ENCODE measurements at places on chromosomes 4 and X.

GRCh38 chr4:156154978-156155377 is 201.3 kb upstream of the CTSO start:
- no peak for DNase-seq

DNA sequence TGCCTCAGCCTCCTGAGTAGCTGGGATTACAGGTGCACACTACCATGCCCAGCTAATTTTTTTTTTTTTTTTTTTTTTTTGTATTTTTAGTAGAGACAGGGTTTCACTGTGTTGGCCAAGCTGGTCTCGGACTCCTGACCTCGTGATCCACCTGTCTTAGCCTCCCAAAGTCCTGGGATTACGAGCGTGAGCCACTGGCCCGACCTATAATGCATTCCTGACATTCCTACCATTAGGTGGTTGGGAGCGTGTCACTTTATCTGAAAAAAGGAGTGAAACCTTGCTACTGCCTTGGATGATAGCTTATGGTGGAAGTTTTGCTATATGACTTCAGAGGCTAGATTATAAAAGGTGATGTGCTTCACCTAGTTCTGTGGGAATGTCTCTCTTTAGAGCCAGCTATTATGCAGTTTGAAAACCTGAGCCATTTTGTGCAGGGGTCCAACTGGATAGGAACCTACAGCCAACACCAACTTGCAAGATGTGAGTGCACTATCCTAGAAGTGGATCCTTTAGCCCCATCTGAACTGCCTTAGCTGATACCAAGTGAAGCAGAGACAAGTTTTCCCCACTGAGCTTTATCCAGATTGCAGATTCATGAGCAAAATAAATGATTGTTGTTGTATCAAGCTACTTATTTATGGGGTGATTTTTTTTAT is 29.8 kb upstream of the EMCN start:
- no peak for DNase-seq

DNA sequence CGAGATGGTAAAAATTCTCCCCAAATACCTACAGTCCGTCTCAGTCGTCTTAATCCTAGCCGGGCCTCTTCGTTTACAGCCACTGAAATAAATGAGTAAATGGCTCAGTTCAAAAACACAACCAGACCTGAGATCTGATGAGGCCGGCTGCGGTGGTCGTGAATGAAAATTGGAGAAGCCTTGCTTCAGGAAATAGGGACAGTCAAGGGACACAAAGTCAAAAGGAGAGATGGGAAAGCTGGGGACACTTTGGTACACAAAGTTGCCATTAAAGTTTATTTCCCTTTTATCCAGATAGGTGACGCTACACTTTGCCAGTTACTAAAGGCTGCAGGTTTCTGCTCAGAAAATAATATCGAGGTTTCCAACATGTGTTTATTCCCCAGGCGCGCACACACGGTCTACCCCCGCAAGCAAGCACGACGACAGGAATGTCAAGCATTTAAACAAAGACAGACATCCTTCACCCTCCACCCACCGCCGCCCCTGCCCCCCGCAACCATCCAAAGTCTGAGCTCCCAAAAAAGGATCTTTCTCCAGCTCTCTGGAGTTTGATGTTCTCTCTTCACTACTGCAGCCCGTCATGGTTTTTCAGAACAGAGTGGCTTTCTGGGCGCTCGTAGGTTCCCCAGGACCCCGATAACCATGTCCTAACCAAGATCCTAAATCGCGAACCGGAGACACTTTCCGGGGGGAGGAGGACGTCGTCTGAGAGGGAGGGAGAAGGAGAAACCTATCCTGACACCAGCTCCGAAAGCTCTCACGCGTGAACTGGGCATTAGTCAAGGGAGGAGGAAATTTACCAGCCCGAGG is 1.3 kb upstream of the PCDH7 start:
- no peak for DNase-seq

- no peak for DNase-seq
Observed at GRCh38 chr4:187362937-187363857, 632.4 kb upstream of the ZFP42 start.

GRCh38 chr4:128811571-128812441 is 2.3 kb downstream of the JADE1 start:
- DNase-seq: peak; percentile 56

DNA sequence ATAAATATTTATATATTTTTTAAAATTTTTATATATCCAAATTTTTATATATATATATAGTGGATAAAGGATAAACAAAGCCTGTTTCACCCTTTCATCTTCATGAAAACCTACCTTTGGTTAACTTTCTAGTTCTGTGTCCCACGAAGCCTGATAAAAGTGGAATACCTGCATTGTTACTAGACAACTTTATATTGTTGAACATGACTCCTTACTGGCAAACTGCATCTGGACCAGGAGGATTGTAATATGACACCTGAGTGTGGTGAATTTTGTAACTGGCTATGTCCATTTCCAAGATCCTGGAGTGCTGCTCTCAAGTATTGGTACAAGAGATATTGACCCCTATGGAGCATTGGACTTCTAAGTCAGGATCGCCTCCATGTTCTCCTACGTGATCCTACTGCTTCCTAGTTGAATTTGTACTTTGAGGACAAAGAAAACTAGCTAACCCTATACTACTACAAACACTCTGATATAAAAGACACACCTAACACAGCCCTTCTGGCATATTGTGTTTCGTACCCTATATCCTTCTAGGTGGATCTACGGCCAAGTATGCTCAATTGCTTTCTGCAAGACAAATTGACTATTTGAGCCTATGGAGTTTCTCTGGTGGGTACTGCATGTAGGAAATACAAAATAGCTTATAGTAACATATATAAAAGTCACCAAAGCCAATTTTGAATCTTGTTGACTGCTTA is 61.3 kb upstream of the PRRG1 start:
- no peak for DNase-seq

DNA sequence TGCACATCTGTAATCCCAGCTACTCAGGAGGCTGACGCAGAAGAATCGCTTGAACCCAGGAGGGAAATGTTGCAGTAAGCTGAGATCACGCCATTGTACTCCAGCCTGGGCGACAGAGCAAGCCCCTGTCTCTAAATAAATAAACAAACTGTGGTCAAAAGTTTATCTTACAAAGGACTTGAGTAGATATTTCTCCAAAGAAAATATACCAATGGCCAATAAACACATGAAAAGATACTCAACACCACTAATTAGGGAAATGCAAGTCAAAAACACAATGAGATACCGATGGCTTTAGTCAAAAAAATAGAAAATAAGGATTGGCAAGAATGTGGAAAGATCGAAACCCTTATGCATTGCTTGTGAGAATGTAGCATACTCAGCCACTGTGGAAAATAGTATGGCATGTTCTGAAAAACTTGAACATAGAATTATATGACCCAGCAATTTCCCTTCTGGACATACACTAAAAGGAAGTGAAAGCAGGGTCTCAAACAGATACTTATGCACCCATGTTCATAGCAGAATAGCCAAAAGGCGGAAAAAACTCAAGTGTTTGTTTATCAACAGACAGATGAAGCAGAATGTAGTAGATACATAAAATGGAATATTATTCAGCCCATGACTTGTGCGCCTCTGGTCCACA is 2.0 kb upstream of the CFAP97 start:
- no peak for DNase-seq

- DNase-seq: no peak
Observed at GRCh38 chrX:108250654-108251579, 159.3 kb downstream of the ATG4A start.

DNA sequence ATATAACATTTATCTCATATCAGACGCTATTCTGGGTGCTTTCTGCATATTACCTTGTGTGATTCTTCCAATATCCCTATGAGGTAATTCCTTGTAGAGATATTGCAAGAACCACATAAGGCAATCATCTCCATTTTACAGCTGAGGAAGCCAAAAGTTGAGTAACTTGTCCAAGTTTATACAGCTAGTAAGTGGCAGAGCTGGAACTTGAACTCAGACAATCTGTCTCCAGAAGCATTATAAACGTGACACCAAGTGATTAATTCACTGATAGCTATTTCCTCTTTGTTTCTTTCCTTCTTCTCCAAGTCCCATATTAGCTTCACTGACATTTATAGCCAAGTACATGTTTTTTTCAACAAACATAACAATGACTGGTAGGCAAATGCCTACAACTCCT is 7.3 kb downstream of the EMCN start:
- no peak for DNase-seq

GRCh38 chr4:1081689-1082040 is 31.7 kb downstream of the RNF212 start:
- no peak for DNase-seq

DNA sequence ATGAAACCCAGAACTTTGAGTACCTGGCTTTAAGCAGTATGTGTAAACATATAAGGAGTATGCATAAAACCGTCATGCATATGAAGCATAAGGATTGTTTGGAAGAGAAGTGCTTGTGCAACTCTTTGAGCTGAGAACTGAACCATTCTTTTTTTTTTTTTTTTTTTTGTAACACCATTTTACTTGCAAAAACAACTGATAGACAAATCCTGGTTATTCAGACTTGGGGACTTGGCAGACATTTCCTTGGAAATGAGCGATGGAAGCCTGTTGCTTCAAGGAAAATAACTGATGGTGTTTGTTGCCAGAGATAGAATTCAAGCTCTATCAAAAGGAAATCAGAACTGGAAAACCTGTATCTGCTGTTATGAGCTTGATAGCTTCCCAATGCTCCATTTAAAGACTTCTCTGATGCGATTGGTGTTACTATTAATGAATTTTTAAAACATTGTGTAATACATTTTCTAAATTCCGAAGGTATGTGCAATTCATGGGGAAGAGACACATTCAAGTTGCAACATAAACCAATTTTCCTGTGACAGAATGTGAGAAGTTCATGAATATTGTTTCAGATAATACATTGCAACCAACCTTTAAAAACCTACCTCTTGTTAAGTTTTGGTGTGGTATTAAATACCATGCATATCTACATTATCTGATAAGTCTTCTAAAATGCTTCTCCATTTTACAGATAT is 47.0 kb upstream of the FAT1 start:
- DNase-seq: no peak

- DNase-seq: no peak
Observed at GRCh38 chr4:8315435-8316250, 46.1 kb downstream of the HTRA3 start.

GRCh38 chrX:69501429-69501828 is 2.7 kb upstream of the NALF2 start:
- no peak for DNase-seq

- no peak for DNase-seq
Observed at GRCh38 chrX:75067931-75068330, 88.2 kb downstream of the ABCB7 start.

DNA sequence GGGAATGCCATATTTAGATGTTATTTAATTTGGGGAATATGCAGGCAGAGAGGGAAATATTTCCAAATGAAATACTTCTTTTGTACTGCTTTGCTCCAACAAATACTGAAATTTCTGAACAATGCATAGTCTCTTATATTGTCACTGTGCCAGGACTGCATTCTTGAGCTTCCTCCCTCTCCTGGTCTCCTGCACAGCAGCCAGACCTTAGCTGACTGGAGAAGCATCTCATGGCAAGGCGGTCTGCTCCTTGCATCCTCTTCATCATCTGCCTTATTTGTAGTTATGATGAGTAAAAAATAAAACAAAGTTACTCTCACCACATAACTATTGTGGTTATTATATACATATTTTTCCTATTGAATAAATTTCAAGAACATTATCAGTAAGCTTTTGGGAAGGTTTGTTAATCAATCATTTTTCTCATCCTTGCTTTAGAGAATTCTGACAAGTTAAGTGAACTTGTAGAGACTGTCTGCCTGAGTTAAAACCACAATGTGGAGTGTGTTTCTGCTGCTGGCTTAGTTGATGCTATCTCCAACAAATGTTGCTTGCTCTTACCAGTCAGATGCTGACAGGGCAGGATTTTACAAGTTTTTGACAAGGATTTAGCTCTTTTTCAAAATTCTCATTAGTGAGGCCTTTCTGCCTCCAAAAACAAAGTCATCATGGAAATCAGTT is 153.6 kb downstream of the SOWAHB start:
- no peak for DNase-seq

GRCh38 chr4:1981251-1982058 is 27.3 kb downstream of the NELFA start:
- DNase-seq: no peak

GRCh38 chr4:24315056-24315455 is 269.3 kb downstream of the DHX15 start:
- DNase-seq: no peak

GRCh38 chrX:111652719-111653118 is 28.3 kb upstream of the ALG13 start:
- no peak for DNase-seq

GRCh38 chrX:69102612-69103194 is 62.5 kb downstream of the PJA1 start:
- DNase-seq: no peak

- no peak for DNase-seq
Observed at GRCh38 chrX:48466696-48467095, 3.4 kb downstream of the SLC38A5 start.

DNA sequence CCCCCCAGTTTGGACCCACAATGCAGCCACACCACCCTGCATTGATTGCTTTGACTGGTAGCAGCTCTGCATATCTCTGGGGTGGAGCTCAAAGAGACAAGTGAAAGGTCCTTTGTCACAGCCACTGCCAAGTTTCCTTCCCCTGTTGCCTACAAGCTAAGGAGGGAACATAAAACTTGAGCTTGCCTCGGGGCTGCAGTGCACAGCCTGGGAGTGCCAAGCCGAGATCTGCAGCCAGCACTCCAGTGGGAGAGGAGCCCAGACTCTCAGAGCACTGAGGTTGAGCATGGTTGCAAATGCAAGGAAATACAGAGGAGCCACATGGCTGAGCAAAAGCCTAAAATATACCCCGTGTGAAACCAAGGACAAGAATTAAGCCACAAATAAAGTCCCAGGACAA is 142.2 kb downstream of the DKK2 start:
- DNase-seq: no peak

GRCh38 chr4:76292730-76293129 is 13.8 kb upstream of the STBD1 start:
- no peak for DNase-seq
